ENCODE measurements at places on chromosomes 6 and 20.

- DNase-seq: no peak
Observed at GRCh38 chr20:23533161-23533560, 35.1 kb downstream of the CST9L start.

DNA sequence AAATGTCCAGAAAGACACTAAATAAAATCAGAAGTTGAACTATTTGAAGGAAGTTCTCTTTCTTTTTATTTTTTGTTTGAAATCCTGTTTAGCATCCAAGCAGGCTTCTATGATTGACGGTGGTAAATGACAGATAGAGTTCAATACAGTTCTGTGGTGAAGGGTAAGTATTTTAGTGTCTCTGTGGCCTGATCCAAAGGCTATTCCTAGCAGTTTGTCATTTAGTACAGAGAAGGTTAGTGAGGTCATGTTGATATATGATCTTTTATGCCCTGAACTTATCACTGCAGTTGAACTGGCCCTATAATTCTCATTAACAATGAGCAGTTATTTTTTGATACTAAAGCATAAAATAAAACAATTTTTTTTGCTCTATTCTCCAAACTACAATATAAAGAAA lies 144.7 kb upstream of the HDAC2 start:
- no peak for DNase-seq

- no peak for DNase-seq
Observed at GRCh38 chr6:167560673-167561569, 236.0 kb downstream of the TTLL2 start.

DNA sequence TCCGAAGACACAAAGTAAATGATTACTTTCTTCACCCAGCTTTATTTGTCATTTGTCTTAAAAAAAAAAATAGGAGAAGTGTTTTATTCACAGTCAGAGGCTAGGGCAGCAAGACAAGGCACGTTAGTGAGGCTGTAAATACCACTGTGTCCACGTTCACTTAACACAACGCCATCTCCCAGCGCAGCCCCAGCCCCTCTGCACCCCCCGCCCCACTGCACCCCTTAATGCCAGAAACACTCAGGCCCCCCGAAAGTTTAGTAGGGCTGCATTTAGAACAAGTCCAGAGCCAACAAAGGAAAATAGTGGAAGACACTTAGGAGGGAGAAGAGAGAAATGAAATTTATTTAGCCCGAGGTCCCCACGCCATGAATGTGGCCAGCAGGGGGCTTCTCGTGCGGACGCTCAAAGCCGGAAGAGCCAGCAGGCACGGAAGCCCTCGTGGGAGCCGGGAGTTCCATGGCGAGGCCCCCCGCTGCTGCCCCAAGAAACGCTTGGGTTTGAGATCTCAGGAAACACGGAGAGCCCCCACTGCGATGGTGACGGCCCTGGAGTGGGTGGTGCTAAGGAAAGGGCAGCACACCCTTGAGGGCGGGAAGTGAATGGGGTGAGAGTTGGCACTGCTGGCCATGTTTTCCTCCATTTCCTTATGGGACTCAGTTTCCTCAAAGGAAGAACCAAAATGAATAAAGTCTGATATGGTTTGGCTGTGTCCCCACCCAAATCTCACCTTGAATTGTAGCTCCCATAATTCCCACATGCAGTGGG lies 50.2 kb downstream of the IYD start:
- DNase-seq: peak; percentile 16

- DNase-seq: no peak
Observed at GRCh38 chr20:54570561-54570960, 95.2 kb downstream of the DOK5 start.

GRCh38 chr20:60030471-60030870 lies 72.2 kb downstream of the CDH26 start:
- no peak for DNase-seq

DNA sequence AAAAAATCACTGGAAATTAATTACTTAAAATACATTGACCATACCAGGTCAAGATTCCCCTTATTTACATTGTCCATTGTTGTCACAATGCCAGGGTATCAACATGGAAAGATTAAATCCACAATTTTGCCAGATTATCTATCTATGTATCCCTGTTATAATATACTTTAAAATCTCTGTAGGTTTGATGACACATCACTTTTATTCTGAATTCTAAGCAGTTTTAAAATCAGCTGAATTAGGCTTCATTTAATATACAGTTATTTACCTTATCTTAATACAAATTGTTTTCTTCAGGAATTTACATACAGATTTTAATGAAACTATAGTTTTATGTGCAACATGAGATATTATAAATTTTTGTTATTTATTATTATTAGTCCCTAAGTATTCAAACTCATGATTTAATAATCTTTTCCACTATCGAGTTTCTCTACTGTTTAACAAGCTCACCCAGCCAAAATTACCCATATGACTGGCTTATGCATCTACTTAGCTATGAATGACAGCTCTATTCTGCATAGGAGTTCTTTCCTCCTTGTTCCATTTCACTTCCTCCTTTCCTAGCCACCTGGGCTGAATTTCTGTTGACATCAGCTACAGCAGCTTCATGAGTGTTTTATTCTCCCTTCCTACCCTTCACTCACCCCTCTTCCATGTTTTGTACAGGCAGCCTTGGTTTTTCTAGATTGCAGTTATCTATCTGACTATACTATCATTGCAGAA lies 654.2 kb upstream of the MAP3K7 start:
- DNase-seq: no peak

DNA sequence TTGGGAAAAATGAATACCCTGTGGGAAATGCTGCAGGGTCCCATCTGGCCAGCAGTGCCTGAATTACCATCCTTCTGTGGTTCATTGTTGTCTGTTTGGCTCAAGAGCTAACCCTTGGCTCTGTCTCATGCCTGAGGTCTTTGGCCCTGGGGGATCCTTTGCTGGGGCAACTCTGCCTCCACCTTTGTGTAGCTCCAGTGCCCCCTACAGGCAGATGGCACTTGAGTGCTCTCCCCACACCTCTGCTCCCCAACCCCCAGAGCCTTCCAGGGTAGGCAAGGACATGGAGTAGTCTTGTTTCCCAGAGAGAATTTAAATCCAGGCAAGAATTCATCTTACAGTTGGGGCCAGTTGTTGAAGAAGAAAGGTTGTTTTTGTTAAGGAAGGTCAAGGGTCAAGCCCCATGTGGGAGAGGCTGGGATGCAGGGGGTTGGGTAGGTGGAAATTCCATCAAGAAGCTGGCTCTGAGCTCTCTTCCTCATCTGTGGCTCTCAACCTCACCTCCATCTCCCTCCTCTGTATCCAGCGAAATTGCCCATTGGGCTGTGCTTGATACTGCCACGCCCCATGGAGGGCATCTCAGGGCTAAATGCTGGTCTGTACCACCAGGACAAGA lies 44.2 kb downstream of the ZNF831 start:
- peak; percentile 20 for DNase-seq

DNA sequence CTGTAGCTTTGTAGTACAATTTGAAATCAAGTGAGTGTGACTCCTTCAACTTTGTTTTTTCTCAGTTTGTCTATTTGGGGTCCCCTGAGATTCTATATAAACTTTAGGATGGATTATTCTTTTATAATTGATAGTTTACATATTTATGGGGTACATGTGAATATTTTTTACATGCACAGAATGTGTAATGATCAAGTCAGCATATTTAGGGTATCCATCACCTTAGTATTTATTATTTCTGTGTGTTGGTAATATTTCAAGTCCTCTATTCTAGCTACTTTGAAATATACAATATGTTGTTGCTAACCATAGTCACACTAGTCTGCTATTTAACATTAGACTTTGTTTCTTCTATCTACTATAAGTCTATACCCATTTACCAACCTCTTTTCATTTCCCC lies 50.3 kb downstream of the PLCG1 start:
- DNase-seq: no peak

DNA sequence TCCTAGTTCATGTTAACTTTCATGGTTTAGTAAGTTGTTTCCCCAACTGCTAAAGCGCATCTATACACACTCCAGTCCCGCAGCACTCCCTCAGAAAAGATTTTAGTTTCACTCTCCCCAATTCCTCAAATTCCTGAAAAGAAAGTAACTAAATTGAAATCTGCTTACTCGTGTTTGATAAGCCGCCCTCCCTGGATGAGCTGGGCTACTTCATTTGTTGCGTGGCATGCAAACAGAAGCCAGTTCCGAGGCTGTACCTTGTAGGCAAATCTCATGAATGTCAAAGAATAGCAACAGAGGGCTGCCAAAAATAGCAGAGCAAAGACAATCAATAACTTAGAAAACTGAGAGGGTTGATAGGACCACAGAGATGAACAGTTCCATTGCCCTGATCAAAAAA lies 16.9 kb downstream of the MPC1 start:
- no peak for DNase-seq

DNA sequence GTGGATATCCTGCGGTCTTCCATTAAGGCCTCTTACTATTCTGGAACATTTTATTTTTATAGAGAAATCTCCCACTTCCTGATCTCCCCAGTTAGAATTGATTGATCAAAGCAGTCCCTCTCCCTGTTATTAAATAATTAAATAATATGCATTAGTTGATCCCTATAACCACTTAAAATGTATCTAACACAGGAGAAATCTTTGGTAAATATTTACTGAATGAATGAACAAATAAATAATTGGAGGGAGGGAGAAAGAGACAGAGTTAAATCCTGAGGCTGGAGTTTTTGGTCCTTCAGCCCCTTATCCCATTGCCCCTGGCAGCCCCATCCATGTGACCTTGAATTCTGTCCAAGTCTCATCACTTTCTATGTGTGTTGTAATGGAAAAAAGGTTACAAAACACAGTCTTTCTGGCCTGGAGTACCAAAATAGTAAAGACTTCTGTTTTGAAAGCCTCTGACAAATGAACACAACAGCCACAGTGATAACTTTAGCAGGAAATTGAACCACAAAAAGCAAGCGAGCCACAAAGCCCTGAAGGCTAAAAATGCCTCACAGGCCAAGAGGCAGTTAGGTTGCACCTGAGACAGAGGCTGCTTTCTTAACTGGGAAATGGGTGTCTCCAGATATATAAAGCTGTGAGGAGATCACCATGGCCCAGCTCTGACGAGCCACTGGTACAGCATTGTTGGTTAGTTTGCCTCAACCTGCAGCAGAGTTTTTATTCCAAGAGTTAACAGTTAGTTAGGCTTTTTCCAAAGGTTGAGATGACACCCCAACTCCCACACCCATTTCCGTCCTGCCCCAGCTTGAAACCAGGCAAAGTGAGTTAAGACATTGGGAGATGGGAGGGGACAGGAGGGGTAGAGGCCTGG lies 11.3 kb downstream of the NT5E start:
- peak; percentile 68 for DNase-seq

DNA sequence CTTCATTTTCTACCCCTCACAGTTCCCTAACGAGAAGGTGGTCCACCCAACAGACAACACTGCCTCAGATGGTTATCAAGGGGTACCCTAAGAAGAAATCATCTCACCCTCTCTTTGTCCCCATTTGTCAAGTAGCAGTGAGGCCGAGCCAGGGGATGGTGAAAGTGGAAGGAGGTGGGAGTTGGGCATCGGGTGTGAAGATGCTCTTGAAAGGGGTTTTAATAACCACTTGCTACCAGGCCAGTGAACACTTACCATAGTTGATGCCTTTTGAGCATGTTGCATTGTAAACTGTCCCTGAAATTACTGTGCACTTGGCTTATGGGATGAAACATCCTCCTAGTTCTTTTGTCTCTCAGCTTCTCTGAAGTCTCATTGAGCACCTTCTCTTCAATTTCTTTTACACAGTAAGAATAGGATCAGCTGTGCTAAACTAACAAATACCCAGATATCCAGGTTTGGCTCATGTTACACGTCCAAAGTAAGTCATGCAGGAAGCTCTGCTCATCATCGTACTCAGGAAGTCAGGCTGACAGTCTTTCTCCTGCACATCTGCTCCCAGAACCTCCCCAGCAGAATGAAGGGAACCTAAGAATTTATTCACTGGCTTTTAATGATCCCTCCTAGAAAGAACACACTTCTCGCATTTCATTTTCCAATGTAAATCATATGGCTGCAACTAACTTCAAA lies 13.3 kb downstream of the HLA-DPB1 start:
- no peak for DNase-seq

DNA sequence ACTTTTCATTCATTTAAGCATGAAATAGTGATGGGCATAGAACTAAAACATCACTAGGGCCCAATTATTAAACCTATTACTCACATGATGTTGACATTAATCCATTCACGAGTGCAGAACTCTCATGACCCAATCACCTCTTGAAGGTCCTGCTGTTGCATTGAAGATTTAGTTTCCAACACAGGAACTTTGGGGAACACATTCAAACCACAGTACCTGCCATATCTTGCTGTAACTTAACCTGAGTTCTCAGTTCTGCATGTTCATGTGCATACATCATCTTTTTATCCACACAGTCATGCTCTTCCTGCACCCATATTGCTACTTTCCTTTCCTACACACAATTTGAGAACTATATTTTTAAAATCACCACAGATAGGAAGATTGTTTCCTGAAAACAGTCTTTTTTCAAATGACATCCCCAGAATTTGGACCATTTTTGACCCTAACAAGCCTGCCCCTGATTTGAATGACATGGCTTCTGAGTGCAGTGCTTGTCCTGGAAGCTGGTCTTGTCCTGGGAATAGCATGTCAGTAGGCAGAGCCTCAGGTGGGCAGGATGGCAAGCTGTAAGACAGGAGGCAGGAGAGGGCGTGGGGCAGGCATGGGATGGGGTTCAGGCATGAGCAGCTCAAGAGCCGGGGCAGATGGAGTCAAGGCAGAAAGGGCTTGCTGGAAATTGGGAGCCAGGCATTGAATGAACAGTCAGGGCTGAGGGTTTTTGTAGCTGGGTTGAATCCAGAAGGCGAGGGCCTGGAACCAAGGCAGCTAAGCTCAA lies 49.2 kb upstream of the FOXC1 start:
- DNase-seq: no peak

GRCh38 chr6:108888052-108888451 lies 39.8 kb downstream of the ARMC2 start:
- no peak for DNase-seq

DNA sequence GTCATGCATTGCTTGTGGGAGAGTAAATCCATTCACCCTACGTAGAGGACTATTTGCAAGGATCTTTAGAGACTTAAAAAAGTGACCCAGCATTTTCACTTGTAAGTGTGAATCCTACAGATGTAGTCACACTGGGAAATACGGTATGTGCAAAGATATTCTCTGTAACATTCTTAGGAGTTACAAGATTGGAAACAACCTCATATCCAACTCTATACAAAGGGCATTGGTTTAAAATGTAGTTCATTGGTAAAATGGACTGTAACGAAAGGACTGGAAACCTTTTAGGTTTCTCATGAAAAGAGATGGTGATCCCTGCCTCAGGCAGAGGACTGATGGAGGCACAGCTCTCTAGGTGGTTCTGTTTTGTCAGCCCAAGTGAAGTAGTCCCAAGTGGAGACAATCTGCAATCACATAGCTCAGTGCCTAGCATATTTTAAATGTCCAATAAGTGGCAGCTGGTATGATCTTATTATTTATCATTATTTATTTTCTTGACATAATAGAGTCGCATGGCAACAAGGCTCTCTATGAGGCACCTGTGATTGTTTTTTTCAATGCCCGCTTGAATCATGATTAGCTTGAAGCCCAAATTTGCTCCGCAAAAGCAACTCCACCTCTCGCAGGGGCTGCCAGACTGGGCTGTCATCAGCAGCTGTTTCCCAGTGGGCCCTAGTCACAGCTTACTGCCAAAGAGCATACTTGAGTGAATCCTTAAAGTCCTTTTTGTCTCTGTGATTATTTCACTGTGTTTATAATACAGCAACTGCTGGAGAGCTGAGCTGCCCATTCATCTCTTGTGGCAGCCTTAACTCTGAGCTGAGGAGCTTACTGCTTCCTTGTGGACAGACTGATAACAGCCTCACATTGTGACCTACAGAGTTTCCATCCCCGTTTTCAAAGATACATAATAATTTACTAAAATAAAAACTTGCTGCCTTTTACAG lies 19.8 kb upstream of the ENPP1 start:
- DNase-seq: peak; percentile 92
